GM04504 (cell line): ENCODE measurements at places on chromosomes 16 and 17.

DNA sequence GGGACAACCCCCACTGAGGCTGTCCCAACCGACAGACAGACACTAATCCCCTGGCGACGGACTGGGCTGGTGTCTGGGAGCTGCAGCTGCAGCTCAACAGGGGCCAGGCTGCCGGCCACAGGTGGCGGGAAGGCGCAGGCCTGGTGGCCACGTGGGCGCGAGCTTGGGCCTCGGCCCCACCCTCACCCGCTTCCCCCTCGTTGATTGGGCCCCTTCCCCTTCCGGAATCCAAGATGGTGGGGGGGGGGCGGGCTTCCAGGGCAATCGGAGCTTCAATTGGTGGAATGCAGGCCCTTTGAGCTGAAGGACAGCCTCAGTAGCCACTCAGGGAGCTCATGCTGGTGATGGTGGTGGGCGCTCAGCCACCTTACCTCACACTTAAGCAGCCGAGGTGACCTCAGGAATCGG is 8.7 kb upstream of the TBX4 start:
- DNase-seq = no peak

DNA sequence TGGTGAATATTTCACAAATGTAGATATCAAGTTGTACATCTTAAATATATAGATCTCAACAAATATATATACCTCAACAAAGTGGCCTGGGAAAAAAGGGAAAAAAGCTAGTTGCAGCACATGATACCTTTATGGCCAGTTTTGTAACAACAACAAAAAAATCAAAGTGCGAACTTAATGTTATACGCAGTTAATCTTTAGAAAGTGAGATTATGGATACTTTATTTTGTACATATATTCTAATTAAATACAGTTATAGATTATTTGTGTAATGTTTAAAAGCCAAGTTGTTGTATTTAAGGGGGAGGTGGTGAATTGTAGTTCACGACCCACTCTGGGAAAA is 385 bp upstream of the ZFP1 start:
- DNase-seq = no peak

DNA sequence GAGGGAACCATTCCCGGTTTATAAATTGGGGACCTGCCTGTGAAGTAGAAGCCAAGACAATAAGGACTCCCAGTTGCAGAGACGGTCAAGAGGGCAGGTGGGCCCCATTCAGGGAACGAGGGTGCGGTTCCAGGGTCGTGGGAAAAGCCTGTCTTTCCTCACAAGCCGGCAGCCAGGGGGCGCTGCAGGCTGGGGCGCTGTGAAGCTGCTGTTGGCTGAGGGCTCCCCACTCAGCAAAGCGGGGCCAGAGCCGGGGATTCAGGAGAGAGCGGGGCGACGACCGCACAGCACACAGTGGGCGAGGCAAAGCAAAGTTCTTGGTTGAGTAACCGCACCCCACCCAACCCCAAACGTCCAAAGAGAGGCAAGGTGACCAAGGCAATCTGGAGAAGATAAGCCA is 24.9 kb downstream of the CDRT15 start:
- no peak for DNase-seq

DNA sequence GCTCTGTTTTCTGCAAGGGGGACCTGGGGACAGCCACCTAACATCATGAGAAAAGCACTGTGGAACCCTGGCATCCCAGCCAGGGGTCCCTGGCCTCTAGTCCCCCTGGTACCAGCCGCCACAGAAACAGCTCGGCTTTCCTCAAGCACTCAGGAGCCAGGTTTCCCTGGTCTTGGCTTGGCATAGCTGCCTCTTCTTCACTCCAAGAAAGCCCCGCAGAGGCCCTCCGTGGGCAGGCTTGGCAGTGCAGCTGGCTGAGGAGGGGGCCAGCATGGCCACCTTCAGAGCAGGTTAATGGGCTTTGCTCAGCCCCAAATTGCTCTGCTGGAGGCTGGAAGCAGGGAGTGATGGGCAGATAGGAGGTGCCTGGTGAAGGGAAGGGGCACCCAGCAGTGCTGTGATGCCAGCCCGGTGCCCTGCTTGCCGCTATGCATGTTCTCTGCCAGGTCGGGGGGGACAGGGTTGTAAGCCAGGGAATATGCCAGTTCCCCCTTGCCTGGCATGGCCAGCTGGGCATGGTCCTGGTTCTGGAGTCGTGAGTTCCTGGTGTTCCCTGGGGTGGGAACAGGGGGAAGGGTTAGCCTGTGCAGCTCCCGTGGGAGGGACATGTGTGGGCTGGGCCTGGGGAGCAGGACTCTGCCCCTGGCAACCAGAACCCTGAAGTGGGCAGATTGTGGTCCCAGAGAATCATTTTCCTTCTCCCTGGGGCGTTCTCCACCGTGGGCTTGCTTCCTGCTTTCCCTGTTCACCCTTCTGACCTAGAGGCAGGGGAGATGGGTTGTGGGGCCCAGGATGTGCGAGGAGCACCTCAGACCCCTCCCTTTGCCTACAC is 3.2 kb downstream of the ANKRD13B start:
- DNase-seq = no peak

DNA sequence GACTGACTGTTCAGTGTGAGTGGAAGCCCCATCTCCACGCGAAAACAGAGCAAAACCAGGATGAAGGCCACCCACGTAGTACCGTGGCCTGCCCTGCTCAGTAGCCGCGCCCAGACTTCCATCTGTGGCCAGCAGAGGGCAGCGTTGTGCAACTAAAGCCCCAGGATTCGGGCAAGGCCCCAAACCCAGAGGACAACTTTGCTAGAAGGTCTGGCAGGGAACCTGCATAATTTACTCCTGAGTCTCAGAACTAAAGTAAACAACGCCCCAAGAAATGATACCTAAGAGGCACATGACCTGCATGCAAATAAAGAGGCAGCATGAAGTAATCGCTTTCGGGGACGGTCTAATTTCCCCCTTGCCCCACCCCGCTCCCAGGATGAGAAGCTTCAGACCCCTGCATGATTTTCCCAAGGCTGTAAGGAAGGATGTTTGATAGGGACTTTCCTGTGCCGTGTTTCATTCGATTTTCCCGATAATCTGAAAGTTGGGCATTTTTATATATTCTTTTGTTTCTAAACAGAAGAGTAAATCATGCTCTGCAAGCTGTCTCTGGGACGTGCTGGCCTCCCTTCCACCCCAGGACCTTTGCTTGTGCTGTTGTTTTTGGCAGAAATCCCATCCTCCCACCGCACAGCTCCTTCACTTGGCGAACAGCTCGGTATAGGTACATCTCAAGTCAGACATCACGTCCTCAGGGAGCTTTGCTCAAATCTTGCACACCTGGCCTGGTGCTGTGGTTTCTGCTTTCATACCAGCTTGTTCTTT is 18.6 kb downstream of the HSBP1 start:
- DNase-seq = peak; percentile 47
